ENCODE measurements at places on chromosomes 4 and X.

DNA sequence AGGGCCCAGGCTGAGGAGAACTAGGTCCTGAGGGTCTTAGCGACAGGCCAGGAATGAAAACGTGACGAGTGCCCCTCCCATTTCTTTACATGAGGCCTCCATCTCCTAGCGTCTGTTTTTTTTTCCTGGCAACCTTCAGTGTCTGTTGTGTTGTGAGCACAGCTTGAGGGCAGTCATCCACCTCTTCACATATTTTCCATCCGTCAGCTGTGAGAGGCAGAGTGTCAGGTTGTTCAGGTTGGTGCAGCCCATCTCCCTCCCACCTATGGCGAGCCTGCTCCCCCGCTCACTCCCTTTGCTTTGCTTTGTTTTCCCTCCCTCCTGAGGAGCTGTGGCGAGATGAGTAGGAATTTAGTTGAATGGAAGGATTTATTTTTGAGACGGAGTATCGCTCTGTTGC lies 51.7 kb upstream of the CHRNA9 start:
- no peak for DNase-seq

GRCh38 chr4:73223258-73223650 lies 35.3 kb downstream of the ANKRD17 start:
- no peak for DNase-seq

- DNase-seq, result no peak
Measured at GRCh38 chr4:124437853-124438495, 274.6 kb downstream of the ANKRD50 start.

DNA sequence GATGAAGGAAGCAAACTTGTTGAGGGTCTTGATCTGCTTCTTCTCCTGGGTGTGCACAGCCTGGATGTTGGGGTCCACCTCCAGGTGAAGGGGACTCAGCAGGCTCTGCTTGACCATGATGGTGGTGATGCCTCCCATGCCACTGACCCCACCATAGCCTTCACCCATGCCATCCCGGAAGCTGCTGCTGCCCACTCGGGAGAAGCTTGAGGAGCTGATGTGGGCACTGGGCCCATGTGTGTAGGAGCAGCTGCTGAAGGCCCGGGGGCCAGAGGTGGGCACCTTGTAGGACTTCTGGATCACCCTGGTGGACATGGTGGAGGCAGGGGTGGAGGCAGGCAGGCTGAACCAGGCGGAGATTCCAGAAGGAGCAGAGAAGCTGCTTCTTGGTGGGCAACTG lies 432.7 kb upstream of the DIPK2B start:
- DNase-seq, result no peak

DNA sequence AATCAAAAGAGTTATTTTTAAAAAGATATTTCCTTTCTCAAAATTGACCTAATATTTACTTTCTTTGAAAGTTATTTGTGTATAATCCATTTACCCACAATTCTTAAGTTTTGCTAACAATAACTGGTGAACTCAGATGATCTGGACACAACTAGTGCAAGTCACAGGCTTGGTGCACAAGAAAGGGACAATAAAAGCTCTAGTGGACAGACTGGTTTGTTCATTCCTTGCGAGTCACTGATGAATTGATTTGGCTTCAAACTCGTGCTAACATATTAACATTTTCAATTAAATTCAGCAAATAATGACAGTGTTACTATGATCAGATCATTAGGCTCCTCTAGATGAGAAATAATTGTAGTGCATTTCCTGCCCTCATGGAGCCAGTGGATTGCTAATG lies 169.2 kb downstream of the BMPR1B start:
- DNase-seq, result no peak

DNA sequence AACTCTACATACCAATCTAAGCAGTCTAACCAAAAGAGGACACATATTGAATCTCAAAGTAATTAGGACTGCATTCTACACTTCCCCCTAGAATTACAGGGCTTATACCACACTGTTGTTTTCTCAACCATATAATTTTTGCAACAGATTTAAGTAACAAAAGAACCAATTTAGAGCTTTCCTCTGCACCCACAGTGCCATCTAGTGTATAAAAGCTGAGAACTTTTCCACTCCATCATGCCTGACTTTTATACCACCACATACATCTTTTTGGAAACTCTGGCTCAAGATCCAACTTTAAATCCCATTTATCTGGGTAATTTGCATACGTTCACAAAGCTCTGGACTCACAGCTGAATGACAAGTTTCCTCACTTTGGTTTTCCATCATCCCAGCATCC lies 99.5 kb downstream of the EFHC2 start:
- DNase-seq, result peak; percentile 31
